Activated CD4-positive, alpha-beta T cell treated with anti-CD3 and anti-CD28 coated beads, Interleukin-2, Interleukin-6, amounts not matched to agents 100 ng/mL and 50 ng/mL, durations not matched to agents 16 hours and 8 hours (primary cell): ENCODE measurements at places on chromosomes 3 and 15.

DNA sequence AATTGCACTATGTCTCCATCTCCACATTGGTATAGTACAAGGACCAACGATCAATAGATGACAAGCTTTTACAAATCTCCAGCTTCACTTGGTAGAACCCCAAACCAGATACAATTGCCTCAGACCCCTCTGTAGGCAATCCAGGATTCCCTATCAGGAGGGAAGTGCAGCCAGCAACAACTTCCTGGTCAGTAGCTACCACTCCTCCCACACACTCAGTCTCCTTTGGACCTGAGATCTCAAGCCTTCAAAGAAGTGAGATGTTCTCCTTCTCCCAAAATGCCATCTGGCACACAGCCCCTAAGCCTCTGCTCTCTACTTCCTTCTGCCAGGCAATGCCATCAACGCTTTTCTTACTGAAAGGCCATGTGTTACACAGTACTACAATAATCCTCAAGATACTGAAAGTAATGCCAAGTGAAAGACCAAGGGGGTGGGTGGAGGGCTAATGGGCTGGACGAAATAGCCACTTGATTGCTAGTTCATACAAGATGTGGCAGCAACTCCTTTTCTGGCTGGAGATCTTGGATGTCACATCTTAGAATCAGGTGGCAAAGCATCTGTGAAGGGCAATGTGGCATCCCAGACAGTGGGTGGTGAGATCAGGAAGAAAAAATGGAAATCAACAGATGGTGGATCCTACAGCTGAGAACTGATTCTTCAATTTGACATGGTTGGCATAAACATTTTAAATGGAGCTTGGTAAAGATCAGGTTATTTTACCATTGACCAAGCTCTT, 75.3 kb upstream of the ACP3 start:
- no peak for DNase-seq

- DNase-seq: no peak
Observed at GRCh38 chr3:158355623-158356588, 215.1 kb upstream of the MLF1 start.

DNA sequence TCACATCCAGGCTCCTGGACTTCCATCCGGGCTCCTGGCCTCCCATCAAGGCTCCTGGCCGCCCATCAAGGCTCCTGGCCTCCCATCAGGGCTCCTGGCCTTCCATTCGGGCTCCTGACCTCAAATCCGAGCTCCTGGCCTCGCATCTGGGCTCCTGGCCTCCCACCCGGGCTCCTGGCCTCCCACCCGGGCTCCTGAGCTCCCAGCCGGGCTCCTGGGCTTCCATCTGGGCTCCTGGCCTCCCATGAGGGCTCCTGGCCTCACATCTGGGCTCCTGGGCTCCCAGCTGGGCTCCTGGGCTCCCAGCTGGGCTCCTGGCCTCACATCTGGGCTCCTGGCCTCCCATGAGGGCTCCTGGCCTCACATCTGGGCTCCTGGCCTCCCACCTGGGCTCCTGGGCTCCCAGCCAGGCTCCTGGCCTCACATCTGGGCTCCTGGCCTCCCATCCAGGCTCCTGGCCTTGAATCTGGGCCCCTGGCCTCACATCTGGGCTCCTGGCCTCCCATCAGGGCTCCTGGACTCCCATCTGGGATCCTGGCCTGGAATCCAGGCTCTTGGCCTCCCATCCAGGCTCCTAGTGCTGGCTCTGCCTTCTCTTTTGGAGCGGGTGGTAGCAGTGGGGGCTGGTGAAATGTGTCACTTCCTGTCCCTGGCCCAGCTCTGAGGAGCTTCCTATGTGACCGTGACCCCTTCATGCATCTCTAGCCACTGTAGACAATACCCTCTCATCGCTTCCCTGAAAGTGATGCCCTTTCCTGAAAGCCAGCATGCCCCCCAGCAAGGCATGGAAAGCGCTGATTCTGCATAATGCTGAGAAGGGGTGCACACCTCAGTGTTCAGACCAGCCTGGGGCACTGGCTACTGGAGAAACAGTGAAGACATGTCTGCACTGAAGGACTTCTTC, 62.7 kb upstream of the BLM start:
- DNase-seq: no peak

GRCh38 chr15:74839526-74840395, 3.2 kb downstream of the ULK3 start:
- DNase-seq: no peak

- DNase-seq: no peak
Observed at GRCh38 chr3:105614288-105615030, 247.8 kb downstream of the ALCAM start.

GRCh38 chr3:72487078-72487765, 361.0 kb downstream of the SHQ1 start:
- peak; percentile 63 for DNase-seq

DNA sequence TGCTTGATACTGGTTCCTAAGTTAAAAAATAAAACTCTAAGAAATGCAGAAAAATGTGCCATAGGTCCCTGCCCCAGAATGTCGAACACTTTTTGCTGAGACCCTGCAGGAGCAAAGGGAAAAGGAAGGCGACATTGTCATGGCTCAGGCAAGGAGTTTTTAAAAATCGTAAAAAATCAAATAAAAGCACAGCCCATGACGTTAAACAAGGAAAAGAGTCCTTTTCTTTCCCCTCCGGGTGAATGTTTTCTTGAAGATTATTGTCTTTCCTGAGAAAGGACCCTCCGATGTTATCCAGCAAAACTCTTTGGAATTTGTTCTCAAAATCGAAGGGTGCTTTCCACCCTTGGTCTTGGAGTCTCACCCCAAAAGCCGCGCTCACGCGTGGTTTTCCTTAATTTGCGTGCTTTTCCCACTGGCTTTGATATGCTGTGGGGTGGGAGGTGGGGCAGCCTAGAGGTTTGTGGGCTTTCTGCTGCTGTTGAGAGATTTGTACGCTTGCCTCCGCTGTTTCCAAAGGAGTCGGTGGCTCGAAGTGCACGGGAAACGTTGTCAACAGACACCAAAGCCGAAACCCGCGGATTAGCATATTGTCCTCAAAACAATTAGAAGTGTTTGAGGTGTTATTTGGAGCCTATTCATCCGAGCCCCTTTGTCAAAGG, 2.9 kb downstream of the SOX14 start:
- no peak for DNase-seq

GRCh38 chr3:47482366-47482765, 6.6 kb upstream of the SCAP start:
- DNase-seq: no peak

- DNase-seq: no peak
Observed at GRCh38 chr3:159189994-159190669, 388.3 kb downstream of the MFSD1 start.

DNA sequence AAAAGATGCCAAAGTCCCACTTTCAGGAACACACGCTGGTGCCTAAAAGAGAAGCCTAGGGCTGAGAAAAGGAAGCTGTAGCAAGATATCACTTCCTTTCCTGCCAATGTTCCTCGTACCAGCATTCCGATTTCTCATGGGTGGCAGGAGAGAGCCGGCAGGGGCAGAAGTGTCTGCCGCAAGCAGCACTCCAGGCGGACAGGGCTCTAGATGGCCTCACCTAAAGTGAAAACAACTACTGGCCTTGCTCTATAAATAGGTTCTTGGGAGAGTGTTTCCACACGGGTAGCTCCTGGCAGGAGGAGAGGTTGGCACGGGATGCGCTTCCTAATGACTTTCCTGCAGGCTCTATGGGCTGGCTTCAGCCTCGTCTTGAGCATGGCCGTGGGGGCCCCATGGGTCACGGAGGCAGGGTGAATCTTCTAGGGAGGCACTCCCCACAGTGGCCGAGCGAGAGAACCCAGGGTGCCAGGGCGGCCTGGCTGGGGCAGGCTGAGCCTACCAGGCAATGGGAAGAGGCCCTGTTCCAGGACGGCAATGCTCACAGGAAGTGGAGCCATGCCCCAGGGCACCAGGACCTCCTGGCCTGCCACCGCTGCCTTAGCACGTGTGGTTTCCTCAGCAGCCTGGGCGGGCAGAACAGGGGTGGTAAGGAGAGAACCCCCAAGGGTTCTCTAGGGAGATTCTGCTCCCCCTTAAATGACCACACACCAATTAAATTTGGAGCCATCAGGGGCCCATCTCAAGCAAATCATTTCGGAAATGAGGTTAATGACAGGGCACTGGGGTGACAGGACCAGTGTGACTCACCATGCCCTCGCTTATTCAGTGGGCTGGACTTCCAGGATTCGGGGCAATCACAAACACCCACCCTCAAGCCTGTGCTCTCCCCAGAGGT, 14.6 kb upstream of the DUSP7 start:
- no peak for DNase-seq

- DNase-seq: no peak
Observed at GRCh38 chr15:90822204-90822955, 46.0 kb upstream of the FURIN start.

- DNase-seq: peak; percentile 84
Observed at GRCh38 chr3:10008588-10009344, 17.5 kb upstream of the FANCD2 start.

- no peak for DNase-seq
Observed at GRCh38 chr15:85826756-85827515, 32.2 kb upstream of the KLHL25 start.

- DNase-seq: no peak
Observed at GRCh38 chr3:179166561-179167201, 18.5 kb downstream of the PIK3CA start.

- DNase-seq: no peak
Observed at GRCh38 chr3:56137415-56137814, 330.9 kb downstream of the ERC2 start.

DNA sequence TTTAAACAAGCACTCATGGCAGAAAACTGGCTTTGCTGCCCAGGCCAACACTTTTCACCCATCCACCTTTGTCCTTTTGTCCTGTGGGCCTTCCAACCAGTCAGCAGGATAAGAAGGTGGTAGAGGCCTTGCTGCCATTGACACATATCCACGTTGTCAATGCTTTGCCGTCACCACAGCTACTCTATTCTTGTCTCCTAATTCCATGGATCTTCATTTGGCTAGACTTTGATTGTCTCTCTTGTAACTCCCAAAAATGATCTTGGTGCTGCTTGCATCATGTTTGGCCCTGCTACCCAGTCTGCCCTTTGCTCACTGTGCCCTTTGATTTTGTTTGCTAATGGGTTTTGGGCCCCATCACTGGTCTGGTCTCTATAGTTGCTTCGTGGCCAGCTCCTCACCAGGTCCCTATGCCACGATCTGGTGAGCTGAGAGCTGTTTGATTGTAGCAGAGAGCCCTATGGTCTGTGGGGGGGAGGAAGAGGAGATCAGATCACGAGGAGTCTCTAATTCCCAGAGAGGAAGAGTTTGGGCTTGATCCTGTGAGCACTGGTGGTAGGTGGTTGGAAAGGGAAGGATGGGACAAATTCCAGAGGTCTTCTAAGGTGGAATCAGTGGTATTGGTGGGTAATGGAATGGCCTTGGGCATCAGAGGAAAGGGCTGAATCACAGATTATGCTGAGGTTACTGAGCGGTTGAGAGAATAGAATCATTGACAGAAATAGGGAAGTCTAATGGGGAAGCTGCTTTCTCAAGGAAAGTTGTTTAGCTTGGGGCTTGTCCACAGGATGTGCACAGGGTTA, 40.3 kb downstream of the ABHD2 start:
- no peak for DNase-seq

- no peak for DNase-seq
Observed at GRCh38 chr15:83899670-83900069, 245.7 kb downstream of the ADAMTSL3 start.

- DNase-seq: no peak
Observed at GRCh38 chr15:58549013-58549784, 117.4 kb downstream of the LIPC start.

DNA sequence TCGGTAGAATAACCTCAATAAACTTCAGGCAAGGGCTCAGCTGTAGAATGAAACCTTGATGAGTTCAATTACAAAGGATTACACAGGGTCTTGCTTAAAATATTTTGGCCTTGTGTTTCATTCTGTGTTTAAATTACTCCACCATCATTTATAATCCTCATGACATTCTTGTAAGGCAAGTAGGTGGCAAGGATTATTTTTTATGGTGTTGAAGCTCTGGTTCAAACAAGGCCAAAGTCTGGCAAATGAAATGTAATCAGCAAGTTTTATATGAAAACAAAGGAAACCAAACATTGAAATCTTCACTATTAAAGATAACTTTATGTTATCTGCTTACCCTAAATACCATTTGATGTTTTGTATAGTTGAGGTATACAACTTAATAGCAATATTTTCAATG, 221.3 kb upstream of the HES1 start:
- no peak for DNase-seq

DNA sequence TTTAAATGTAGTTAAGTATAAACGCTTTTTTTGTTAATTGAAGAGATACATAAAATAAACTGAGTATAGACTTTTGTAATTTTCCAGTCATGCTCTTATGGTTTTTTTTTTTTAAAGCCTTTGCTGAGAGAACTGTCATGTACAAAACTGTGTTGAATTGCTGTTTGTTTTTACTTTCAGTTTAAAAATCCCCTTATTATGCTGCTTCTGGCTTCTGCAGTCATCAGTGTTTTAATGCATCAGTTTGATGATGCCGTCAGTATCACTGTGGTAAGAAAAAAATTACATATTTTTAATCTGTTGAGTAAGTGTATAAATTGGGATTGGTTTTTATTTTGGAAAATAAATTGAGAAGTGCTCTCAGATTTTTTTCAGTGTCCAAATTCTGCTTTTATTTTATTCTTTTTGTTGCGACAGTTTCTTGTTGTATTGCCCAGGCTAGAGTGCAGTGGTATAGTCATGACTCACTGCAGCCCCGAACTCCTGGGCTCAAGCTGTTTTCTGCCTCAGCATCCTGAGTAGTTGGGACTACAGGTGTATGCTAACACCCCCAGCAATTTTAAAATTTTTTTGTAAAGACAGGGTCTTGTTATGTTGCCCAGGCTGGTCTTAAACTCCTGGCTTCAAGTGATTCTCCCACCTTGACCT, 40.7 kb downstream of the ATP2C1 start:
- no peak for DNase-seq

GRCh38 chr3:187188931-187189330, 8.4 kb upstream of the RTP1 start:
- DNase-seq: no peak

DNA sequence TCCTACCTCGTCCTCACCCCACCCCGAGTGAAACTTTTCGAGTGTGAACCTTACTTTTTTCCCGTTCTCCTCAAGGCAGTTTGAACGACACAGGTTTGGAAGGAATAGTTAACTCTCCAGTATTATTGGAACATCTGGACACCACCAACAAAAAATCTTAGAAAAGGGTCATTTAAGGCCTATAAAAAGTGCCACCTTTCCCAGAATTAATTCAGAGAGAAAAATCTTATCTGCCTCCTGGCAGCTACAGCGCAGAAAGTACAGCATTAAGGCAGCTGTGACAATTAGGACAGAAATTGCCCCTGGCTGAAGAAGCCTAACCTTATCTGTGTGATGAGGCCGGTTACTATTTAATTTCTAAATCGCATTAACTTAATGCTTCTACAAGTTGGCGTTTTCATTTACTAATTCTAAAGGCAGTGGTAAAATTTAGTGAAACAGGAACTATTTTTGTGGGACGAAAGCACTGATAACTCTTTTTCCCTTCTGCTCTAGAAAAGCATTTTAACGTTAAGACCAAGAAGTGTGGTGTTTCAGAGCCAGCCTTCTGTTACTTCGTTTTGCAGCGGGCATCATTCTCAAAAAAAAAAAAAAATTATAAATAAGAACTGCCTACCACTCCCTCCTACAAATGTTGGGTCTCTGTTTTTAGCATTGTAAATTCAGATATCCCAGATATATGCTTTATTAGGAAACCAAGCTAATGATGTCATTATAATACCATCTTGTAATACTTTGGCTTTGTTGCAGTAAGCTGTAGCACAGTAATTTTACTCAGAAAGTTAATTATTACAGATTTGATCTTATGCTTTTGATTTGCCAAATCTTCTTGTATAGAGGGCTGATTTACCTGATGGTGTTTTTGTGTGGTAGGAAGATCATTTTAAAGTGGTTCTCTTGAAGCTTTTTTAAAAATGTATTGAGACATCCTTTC, 1.4 kb downstream of the ATP11B start:
- DNase-seq: no peak

GRCh38 chr15:35305946-35306345, 220.9 kb upstream of the NANOGP8 start:
- DNase-seq: no peak
